ENCODE measurements at places on chromosomes 6 and 20. TPM values are rescaled to one million over a fixed set of nuclear protein-coding genes. Genes with fewer than 3 reads are reported as not detected.

DNA sequence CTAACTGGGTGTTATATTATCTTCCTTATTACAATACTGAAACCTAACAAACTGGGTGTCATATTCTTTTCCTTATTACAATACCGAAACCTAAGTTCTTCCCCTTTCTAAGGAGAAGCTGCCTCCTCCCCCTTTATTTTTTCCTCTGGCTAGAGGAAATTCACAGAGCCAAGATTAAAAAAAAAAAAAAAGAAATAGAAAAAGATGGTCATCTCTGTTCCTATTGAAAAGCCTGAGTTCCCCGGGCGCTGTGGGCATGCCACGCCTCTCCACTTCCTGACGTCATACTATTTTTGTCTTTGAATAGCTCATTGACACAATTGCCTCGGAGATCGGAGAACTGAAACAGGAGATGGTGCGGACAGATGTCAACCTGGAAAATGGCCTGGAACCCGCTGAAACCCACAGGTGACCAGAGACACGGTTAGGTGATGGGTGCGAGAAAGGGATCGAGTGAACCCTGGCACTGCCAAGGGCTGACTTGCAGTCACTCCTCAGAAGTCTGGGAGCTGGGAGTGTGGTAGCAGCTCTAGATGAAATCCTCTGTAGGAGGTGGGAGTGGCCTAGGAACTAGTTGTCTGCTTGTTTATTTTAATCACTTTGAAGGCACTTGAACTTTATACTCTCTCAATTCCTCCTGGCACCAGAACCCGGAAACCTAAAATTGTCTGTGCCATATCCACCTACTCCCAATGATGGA is 82.2 kb upstream of the NAA20 start:
- DNase-seq = no peak
- H3K27me3 ChIP-seq = no peaks in the 10 kb centered on the region
- no peak overlapping the region for H3K4me3 ChIP-seq
- H3K36me3 ChIP-seq = peaks cover 5% of the 10 kb centered on the region
- H3K27ac ChIP-seq = peak overlapping the region; percentile 82
- H3K4me1 ChIP-seq = peaks cover 52% of the 10 kb centered on the region

- peaks cover 4% of the 10 kb centered on the region for H3K4me1 ChIP-seq
- H3K27me3 ChIP-seq = no peaks in the 10 kb centered on the region
- no peak overlapping the region for H3K4me3 ChIP-seq
- H3K27ac ChIP-seq = no peak overlapping the region
Measured at GRCh38 chr6:20472748-20473147, 61.5 kb upstream of the CDKAL1 start.

- H3K27ac ChIP-seq = no peak overlapping the region
- H3K4me1 ChIP-seq = peaks cover 8% of the 10 kb centered on the region
- H3K27me3 ChIP-seq = no peaks in the 10 kb centered on the region
- peaks cover 3% of the 10 kb centered on the region for H3K36me3 ChIP-seq
- DNase-seq = no peak
Measured at GRCh38 chr20:47610945-47611250, 109.2 kb downstream of the NCOA3 start.

DNA sequence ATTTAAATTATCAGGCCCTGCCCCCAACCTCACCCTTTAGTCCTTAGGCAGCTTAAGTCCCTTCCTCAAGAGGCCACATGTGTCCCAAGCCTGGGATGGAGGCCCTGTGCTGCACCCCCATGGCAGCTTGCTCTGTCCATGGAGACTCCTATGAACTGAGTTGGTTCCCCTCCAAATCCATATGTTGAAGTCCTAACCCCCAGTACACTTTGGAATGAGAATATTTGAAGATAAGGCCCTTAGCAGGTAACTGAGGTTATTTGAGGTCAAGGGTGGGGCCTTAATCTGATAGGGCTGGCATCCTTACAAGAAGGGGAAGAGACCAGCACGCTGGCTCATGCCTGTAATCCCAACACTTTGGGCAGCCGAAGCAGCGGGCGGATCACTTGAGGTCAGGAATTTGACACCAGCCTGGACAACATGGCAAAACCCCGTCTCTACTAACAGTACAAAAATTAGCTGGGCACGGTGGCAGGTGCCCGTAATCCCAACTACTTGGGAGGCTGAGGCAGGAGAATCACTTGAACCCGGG is 6.7 kb upstream of the BEND3 start:
- H3K4me1 ChIP-seq = peaks cover 1% of the 10 kb centered on the region
- H3K36me3 ChIP-seq = no peaks in the 10 kb centered on the region
- no peak overlapping the region for H3K4me3 ChIP-seq
- no peak for DNase-seq
- peaks cover 8% of the 10 kb centered on the region for H3K27me3 ChIP-seq
- no peak overlapping the region for H3K27ac ChIP-seq

- H3K36me3 ChIP-seq = peaks cover 1% of the 10 kb centered on the region
- no peak overlapping the region for H3K27ac ChIP-seq
- H3K4me1 ChIP-seq = peaks cover 5% of the 10 kb centered on the region
- no peak for DNase-seq
- H3K4me3 ChIP-seq = no peak overlapping the region
Measured at GRCh38 chr6:75135450-75135849, 70.4 kb downstream of the COL12A1 start.

Gene SGK2
- 9.9 TPM for total RNA-seq

Gene HLA-DMA
- 2.1 TPM for total RNA-seq

Gene RCAN2
- 4.0 TPM for total RNA-seq

Gene NR2E1
- not detected for total RNA-seq
